Femur (tissue), 1 donor: ENCODE measurements at places on chromosomes 7 and 10.

DNA sequence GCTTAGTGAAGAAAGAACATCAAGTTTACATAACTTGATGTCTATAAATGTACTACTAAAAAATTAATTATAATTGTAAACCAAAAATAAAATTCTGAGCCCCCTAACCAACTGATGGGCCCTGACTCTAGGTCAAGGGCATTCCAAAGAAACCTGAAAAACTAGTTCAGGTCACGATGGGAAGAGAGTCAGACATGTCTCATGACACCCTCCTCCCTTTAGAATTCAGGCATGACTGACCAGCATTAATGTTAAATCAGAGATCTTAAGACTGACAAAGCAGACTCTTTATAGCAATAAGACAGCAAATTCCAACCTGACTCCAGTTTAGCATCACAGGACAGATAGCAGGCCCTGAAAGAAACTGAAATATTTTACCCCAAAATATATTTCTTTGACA is 21.6 kb upstream of the OTUD1 start:
- DNase-seq, result no peak

- no peak for DNase-seq
Observed at GRCh38 chr7:140593672-140593982, 47.0 kb downstream of the DENND2A start.

GRCh38 chr7:116557901-116558300 is 33.1 kb downstream of the CAV1 start:
- no peak for DNase-seq

DNA sequence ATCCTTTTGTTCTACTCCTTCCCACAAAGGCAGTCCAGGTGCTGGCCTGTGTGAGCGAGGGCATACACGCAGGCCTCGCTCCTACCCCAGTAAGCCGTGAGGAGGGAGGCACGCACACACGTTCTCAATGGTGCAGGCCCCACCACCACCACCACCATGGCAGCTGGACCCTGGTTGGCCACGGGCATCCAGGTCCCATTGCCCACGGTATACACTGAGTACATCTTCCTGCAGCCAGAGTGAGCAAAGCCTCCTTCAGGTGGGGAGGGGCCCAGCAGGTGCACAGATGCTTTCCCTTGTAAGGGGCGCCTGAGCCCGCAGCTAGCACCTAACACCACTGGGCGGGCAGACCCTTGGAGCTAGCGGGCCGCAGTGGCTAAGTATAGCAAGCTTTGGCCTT is 373.3 kb upstream of the MKI67 start:
- DNase-seq, result no peak

- DNase-seq, result peak; percentile 21
Observed at GRCh38 chr7:76108540-76109233, 60.8 kb downstream of the MDH2 start.

DNA sequence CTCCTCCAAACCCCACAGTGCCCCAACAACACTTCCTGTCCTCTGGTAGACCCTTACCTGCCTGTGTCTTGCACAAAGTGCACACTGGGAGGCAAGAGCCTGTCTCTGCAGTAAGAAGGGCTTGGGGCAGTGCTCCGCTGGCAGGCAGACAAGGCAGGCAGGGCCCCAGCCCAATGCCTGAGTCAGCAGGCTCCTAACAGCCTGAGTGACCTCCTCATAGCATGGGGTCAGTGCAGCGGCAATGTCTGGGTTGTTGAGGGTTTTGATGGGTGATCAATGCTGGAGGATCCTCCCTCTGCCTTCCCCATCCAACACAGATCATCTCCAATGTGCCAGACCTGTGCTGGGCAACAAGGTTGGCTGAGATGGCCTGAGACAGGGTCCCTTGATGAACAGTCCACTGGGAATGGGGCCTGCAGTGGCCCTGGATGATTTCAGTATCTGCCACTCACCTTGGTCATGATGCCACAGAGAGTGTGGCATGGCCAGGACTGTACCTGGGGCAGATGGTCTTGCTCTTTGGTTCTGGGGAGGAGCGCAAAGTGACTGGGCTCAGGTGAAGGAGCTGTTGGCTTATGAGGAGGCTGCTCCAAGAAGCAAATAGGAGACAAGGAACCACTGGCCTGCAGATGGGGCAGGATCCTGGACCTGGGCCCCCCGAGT is 55.6 kb upstream of the CAMK2B start:
- DNase-seq, result peak; percentile 11

DNA sequence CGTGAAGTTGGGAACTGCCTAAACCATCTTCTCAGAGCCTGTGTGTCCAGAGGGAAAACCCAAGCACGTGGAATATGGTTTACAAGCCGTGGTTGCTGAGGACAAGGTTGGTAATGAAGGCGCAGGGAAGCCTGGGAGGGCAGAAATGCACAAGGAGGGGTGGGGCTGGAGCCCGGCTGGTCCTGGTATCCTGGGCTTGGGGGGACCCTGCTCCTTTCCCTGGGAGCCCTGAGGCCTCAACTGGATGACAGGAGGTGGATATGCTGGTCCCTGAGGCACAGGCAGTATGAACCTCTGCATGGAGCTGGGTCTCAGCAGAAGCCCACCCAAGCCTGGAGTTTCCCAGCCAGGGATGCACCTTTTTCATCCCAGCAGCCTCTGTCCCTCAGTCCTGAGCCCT is 80.3 kb upstream of the RET start:
- no peak for DNase-seq

- no peak for DNase-seq
Observed at GRCh38 chr7:139773371-139773770, 4.4 kb downstream of the HIPK2 start.

DNA sequence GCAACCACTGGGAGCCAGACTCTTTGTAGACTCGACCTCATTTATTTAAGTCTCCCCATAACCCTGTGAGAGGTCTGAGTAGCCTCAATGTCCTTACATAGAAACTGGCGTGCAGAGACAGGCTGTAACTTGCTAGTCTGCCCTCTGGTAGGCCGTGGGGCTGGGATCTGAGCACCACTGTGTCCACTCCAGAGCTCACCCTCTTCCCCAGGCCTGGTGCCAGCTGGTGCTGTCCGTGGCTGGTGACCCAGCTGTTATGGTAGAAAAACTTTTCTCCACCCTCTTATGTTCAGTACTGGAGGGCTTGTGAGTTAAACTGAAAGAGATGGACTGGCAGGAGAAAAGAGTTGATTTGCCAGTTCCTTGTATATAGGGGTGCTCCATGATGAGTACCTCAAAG is 41.9 kb downstream of the ADAMTS14 start:
- DNase-seq, result no peak

DNA sequence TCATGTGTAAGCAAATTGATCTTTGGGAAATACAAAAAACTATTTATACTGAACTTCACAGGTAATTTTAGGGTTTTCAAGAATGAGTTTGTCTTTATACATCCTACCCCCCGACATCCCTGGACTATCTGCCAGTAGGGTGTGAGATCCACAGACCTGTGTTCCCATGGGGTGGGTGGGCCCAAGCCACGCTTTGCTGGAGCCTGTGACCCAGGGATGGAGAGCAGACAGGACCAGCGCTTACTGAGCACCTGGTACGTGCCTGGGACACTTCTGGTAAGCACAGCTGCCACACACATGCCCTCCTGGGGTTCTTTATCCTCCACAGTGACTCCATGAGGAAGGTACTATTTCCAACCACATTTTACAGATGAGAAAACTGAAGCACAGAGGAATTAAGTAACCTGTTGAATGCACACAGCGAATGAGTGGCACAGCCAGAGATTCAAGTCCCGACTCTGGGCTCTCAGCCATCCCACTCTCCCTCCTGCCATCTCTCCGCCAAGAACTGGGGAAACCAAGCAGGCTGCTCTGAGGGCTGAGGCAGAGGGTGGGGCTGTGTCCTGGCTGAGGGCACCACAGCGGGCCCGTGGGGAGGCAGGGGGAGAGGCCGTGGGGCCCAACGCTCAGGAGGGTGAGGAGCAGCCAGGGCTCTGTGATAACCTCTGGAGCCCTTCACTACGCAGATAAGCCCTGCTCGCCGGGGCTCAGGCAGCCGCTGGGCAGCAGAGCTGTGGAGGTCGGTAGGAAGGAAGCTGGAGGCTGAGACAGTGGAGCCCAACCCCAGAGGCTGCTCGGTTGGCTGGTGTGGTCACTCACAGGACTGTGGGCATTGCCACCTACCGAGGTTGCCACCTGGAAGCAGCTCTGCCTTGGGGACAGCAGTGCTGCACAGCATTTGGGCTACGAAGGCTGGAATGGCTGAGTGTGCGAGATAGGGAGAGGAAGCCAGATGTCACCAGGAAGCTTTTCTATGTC is 124.2 kb downstream of the ARHGAP22 start:
- DNase-seq, result peak; percentile 27

GRCh38 chr10:75240329-75241076 is 4.7 kb upstream of the COMTD1 start:
- DNase-seq, result no peak

DNA sequence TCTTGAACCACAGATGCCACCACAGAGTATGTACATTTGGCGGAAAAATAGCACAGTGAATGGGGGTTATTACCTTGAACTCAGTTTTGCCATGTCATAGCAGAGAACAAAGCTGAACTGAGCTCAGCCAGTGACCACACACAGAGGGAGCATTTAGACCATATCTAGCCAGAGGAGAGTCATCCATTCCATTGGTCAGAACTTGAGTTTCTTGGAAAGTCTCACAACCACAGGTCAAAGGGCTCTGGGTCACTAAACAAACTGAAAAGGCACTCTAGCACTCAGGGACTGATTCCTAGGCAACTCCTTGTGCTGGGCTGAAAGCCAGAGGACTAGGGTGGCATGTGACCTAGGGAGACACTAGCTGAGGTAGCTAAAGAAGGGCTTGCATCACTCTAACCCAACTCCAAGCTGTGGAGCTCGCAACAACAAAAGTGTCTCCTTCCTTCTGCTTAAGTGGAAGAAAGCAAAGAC is 239.7 kb upstream of the SEMA3D start:
- no peak for DNase-seq

DNA sequence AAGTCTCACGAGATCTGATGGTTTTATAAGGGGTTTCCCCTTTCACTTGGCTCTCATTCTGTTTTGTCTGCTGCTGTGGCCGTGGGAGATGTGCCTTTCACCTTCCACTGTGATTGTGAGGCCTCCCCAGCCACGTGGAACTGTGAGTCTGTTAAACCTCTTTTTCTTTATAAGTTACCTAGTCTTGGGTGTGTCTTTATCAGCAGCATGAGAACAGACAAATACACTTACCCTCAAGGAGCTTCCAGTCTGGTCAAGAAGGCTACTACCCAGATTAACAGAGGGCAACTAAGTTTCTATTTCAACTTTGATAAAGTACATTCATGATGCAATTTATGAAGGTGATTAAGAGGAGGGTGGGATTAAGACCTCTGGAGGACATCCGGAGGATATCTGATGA is 13.1 kb downstream of the SMKR1 start:
- no peak for DNase-seq

DNA sequence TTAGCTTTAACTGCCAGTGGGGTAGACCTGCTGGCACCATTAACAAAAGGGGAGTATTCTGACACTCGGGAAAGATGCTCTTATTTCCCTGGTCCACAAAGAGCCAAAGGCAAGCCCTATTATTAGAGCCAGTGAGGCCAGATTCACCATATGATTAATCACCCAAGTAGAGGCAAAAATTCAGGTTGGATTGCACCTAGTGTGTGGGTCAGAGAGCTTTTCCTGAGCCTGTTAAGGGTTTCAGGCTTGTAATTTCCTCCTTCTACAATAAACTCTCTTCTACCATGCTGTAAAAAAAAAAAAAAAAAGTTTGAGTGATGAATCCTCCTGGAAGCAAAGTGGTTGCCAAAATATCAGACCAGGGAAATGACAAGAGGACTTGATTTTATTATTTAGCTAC is 163.5 kb downstream of the MBL2 start:
- DNase-seq, result no peak

DNA sequence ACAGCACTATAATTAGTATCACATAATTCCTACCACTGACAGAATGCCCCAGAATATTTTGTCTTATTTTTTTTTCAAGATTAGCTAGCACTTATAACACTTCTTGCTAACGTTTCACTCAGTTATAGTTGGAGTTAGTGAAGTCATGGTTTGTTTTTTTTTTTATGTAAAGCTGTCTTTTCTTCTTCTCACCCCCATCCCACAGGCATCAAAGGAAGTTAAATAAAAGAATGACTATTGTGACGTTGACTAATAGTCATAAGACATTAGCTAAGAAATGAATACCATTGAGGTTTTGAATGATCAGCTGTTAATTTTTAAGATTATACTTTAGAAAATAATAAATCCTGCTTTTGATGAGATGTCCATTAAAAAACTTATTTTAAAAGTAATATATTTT is 498.3 kb downstream of the GFRA1 start:
- DNase-seq, result no peak

- no peak for DNase-seq
Observed at GRCh38 chr10:60644436-60645130, 133.7 kb upstream of the CDK1 start.

GRCh38 chr10:30029164-30029871 is 30.1 kb downstream of the JCAD start:
- peak; percentile 65 for DNase-seq

- DNase-seq, result no peak
Observed at GRCh38 chr7:148172920-148173319, 417.6 kb upstream of the C7orf33 start.

- peak; percentile 73 for DNase-seq
Observed at GRCh38 chr10:110273474-110273873, 31.2 kb downstream of the SMNDC1 start.

DNA sequence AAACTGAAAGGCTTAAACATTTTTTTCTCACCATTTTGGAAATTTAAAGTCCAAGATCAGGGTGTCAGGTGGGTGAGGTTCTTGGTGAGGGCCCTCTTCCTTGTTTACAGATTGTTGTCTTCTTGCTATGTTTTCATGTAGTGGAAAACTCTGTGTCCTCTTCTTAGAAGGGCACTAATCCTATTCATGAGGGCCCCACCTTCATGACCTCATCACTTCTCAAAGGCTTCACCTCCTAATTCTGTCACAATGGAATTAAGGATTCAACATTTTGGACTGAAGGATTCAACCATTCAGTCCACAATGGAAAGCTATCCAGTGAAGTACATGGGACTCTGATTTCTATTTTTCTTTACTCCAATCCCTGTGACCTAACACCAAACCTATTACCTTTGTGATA is 27.3 kb downstream of the MACC1 start:
- DNase-seq, result no peak

DNA sequence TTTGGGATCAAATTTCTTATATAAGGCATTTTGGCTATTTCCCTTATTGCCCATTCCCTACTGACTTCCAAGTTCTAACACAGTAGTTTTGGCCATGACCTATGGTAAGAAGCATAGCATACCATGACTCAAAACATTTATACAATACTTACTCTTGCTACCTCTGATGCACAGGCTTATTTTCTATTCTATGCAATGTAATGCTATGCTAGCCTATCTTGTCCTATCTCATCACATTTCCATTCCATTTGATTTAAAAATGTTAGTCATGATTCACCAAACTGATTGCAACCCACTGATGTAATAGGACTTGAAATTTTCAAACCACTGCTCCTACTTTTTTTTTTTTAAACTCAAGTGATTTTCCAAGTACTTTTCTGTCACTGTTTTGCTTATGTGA is 658.5 kb downstream of the TYW1 start:
- DNase-seq, result no peak
